ENCODE measurements at places on chromosomes 1 and 21.

DNA sequence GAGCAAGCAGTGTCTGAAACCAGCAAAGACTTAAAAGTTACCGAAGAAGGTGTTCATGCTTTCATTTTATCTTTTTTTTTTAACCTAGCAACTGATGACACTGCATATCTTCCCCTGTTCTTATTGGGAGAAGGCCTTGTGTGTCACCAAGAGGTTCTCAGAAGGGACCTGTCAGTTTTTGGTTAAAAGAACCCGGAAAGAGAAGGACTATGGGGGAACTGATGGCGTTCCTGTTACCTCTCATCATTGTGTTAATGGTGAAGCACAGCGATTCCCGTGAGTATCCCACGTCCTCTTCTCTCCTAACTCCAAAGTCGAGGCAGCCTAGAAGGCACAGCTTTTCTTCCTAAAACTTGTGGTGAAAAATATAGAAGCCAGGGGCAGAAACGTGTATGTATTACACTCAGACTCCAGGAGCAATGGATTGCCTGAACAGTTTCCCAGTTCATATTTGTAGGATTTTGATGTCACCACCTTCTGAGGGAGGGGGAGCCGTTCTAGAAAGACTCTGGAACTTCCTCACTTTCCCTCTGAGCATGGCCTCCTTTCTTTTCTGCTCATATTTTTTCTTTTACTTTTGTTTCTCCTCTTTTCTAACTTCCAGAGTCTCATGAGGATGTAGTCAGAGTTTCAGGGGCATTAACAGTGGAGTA, at the start of gene MR1:
Gene MR1 (plus strand): TSS at position 185 of the 653 bp plus-strand sequence. CDS start 25 bp downstream, at position 210.
- peaks cover 12% of the 10 kb centered on the region for H3K36me3 ChIP-seq
- no peak for DNase-seq
- peaks cover 31% of the 10 kb centered on the region for H3K4me1 ChIP-seq

GRCh38 chr1:40272653-40273213, 14.7 kb downstream of the ZMPSTE24 start:
- H3K4me1 ChIP-seq: no peaks in the 10 kb centered on the region
- H3K36me3 ChIP-seq: peaks cover 67% of the 10 kb centered on the region
- DNase-seq: no peak
- no peak overlapping the region for H3K27ac ChIP-seq

GRCh38 chr1:230130172-230130944, 63.3 kb downstream of the GALNT2 start:
- DNase-seq: no peak
- H3K27me3 ChIP-seq: no peaks in the 10 kb centered on the region
- no peaks in the 10 kb centered on the region for H3K36me3 ChIP-seq
- peaks cover 2% of the 10 kb centered on the region for H3K4me1 ChIP-seq

GRCh38 chr1:79373481-79374125, 367.1 kb upstream of the ADGRL4 start:
- DNase-seq: no peak
- H3K36me3 ChIP-seq: no peaks in the 10 kb centered on the region
- H3K27ac ChIP-seq: no peak overlapping the region

- peaks cover 11% of the 10 kb centered on the region for H3K4me1 ChIP-seq
- H3K27ac ChIP-seq: no peak overlapping the region
- no peak overlapping the region for H3K4me3 ChIP-seq
- no peaks in the 10 kb centered on the region for H3K36me3 ChIP-seq
- no peak for DNase-seq
Measured at GRCh38 chr1:165633614-165634013, 2.6 kb downstream of the MGST3 start.

- no peak overlapping the region for H3K4me3 ChIP-seq
- no peaks in the 10 kb centered on the region for H3K36me3 ChIP-seq
- H3K27me3 ChIP-seq: no peaks in the 10 kb centered on the region
Measured at GRCh38 chr1:164794356-164794755, 235.4 kb downstream of the PBX1 start.

DNA sequence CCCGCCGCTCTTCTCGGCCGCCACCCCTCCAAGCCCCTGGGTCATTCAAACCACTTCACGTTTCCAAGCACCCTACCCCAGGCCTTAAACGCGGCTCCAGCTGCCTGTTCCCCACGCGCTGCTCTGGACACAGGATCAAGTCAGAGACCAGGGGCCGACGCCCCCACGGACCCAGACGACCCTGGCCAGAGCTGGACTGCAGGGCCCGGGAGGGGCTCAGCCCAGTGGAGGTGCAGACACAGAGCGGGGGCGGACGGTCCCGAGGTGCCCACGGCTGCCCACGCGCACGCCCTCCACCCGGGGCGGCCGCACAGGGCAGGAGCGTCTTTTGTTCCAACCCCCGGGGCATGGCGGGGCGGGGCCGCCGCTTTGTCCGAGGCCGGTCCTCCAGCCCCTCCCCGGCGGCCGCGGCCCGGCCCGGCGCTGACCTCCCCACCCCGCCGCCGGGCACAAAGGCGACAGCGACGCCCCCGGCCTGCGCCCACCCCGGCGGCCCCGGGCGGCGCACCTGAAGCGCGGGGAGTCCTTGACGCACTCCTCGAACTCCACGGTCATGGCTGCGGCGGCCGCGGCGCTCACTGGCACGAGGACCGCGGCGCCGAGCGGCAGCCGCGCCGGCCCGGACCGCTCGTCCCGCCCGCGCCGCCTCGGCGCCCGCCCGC, 338 bp downstream of the ACAP3 start:
- DNase-seq: no peak
- peaks cover 14% of the 10 kb centered on the region for H3K36me3 ChIP-seq
- H3K27ac ChIP-seq: no peak overlapping the region
- H3K4me3 ChIP-seq: peak overlapping the region; percentile 69

GRCh38 chr1:180911640-180912191, 981 bp upstream of the KIAA1614 start:
- H3K27me3 ChIP-seq: peaks cover 58% of the 10 kb centered on the region
- H3K4me3 ChIP-seq: peak overlapping the region; percentile 55
- H3K4me1 ChIP-seq: peaks cover 12% of the 10 kb centered on the region
- no peak for DNase-seq
- no peak overlapping the region for H3K27ac ChIP-seq
- no peaks in the 10 kb centered on the region for H3K36me3 ChIP-seq

DNA sequence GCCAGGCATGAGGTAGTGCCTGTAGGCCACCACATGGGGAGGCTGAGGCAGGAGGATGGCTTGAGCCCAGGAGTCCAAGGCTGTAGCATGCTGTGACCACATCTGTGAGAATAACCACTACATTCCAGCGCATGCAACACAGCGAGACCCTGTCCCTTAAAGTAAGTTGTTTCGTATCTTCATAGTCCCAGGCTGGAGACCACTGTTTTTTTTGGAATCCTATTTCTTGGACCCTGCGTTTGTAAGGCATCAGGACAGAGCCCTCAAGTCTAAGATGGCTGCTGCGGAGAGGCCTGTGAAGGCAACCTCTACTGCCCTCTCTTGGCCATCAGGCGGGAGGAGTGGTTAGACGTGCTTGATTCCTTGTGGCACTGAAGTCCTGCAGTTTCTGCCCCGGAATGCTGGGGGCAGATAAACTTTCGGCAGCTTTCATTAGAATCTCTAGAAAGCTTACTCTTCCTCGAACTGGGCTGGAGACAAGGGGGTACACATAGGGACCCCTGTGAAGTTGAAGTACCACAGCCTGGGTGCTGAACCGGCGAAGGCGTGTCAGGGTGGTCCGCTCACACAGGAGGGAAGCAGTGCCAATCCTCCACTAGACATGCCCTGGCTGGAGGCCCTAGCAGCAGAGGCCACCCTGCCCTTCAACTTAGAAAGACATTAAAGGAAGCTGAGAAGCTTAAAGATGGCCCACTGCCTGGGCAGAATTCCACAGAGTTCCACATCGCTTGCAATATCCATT, 36.6 kb downstream of the RABIF start:
- no peak for DNase-seq
- no peaks in the 10 kb centered on the region for H3K4me1 ChIP-seq
- H3K4me3 ChIP-seq: no peak overlapping the region
- H3K27me3 ChIP-seq: no peaks in the 10 kb centered on the region
- H3K27ac ChIP-seq: no peak overlapping the region
- no peaks in the 10 kb centered on the region for H3K36me3 ChIP-seq

GRCh38 chr1:157230500-157230899, 92.3 kb upstream of the ETV3 start:
- no peak overlapping the region for H3K27ac ChIP-seq
- H3K36me3 ChIP-seq: no peaks in the 10 kb centered on the region
- H3K27me3 ChIP-seq: no peaks in the 10 kb centered on the region
- no peak overlapping the region for H3K4me3 ChIP-seq
- H3K4me1 ChIP-seq: no peaks in the 10 kb centered on the region
- no peak for DNase-seq

DNA sequence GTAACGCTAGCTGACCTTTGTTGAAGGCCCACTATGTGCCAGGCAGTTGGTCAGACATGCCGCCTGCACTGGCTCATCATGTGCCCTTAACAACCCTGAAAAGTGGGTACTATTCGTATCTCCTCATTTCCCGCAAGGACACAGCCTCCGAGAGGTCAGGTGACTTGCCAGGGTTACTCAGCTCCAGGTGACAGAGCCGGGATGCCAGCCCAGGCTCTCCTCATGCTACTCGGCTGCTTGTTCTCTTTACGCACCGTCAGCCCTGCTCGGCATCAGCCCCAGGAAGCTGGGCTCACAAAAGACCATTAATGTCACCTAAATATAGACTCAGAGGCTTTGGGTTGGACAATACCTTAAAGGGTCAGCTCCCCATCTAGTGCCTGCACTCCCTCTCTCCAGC, 29.0 kb downstream of the GRHL3 start:
- DNase-seq: no peak
- peaks cover 3% of the 10 kb centered on the region for H3K4me1 ChIP-seq
- H3K36me3 ChIP-seq: no peaks in the 10 kb centered on the region
- peaks cover 36% of the 10 kb centered on the region for H3K27me3 ChIP-seq

- no peaks in the 10 kb centered on the region for H3K4me1 ChIP-seq
- no peak overlapping the region for H3K27ac ChIP-seq
- no peak for DNase-seq
- no peak overlapping the region for H3K4me3 ChIP-seq
- H3K27me3 ChIP-seq: no peaks in the 10 kb centered on the region
Measured at GRCh38 chr1:78607944-78608343, 12.3 kb upstream of the IFI44L start.

Measured in T-cell (primary cell).